ENCODE measurements at places on chromosomes 11 and 22. TPM values are rescaled to one million over a fixed set of nuclear protein-coding genes. Genes with fewer than 3 reads are reported as not detected.
A peak's percentile ranks its signal among the peaks of the same experiment; 100 is the strongest.

The KRTAP5-11 gene
- total RNA-seq = not detected

The MS4A4A gene
- total RNA-seq = 28.9 TPM

The OR52H1 gene
- total RNA-seq = not detected

The SYT8 gene
- 218 TPM for total RNA-seq

DNA sequence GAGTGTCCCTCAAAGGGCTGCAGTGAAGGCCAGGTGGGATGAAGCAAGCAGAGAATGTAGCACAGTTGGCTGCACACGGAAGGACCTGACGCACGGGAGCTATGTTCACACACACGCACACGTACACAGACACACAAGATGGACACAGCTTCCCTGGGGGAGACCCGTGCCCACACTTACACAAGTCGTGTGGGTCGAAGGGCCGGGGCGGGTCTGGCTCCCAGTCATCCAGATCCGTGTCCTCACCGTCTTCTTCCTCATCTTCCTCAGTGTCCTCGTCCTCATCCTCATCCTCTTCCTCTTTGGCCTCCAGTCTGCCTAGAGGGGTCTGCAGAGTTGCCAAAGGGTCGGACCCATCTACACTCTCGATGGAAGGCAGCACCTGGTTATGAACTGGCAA lies 51.6 kb upstream of the NFRKB start:
- no peak for DNase-seq

DNA sequence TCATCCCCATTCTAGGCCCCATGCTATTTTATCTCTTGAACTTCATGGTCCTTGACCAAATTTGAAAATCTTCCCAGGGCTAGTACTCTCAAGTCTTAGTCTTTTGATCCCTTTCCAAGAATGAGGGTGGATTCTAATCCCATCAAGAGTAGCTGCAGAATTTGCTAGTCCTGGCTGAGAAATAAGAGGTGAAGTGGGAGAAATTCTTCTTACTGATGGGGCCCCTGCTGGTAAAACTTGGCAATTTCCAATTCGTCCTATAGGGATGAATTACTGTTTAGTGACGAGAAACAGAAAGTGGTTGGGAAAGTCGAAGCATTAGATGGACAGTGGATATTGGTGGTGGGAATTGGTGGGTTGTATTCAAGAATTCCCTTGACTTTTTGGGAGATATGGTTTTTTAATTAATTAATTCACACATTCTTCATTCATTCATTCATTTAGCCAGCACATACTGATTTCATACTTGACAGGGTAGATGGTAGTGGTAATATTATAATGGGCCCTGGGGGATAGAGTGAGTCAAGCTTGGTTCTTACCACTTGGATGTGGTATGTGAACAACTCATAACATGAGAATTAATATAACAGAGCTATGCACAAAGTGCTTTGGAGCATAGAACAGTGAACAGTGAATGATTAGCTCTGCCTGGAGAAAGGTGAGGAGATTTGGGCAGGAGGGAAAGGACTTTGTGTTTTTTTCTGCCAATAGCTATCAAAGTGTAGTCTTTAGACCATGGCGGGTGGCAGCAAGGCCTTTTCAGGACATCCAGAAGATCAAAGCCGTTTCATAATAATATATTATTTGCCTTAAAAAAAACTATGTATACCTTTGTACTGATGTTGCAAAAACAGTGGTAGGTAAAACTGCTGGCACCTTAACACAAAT lies 103.8 kb downstream of the STIM1 start:
- no peak for DNase-seq

- no peak for DNase-seq
Measured at GRCh38 chr22:43002202-43002586, 12.8 kb downstream of the PACSIN2 start.

- no peak for DNase-seq
Measured at GRCh38 chr11:103807806-103808205, 228.6 kb upstream of the DDI1 start.

DNA sequence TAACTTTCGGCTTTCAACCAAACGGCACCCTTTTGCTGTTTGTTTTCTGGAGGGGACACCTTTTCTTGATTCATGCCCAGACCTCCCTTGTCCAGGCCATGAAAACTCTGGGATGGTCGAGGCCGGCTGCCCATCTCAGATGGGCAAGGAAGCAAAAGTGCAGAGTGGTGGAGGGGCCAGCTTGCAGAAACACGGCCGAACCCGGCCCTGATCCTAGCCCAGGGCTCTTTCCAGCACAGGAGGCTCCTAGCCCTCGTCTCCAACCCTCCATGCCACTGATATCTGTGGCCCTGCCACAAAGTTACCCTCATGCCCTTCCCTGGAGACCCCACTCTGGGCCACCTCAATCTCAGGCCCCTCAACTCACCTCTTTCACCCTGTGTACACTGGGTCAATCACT lies 18.9 kb upstream of the SLC22A12 start:
- no peak for DNase-seq

DNA sequence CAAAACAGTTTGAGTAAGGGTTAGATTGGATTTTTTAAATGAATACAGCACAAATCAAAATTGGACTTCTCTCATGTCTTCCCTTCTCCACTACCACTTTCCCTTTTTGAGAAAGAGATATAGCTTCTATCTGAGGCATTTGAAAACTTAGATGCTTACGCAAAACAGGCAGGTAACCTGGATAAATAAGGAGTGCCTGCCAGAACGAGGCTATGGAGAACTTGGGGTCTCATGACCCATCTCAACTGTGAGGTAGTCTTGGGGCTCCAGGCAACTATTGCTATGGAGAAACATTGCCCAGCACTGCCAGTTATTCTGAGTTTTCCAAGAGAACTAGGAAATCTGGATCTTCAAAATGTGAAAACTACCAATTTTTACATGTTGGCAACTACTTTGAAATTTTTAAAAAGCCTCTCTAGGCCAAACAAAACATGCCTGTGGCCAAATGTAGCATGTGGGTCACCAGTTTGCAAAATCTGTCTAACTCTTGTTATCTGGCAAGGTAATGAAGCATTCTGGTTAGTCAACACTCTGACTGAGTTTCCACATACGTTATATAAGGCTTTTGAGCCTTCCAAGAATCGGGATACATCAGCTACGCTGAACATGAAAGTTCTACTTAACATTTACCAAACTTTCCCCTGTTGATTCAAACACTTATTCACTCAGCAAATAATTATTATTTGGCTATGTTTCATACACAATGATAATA lies 752.7 kb downstream of the KCNA4 start:
- DNase-seq = no peak

GRCh38 chr11:61331651-61332050 lies 1.3 kb downstream of the DDB1 start:
- no peak for DNase-seq

GRCh38 chr11:5631417-5631816 lies 6.6 kb downstream of the TRIM34 start:
- DNase-seq = no peak

GRCh38 chr11:3949125-3949524 lies 93.7 kb downstream of the STIM1 start:
- DNase-seq = no peak

DNA sequence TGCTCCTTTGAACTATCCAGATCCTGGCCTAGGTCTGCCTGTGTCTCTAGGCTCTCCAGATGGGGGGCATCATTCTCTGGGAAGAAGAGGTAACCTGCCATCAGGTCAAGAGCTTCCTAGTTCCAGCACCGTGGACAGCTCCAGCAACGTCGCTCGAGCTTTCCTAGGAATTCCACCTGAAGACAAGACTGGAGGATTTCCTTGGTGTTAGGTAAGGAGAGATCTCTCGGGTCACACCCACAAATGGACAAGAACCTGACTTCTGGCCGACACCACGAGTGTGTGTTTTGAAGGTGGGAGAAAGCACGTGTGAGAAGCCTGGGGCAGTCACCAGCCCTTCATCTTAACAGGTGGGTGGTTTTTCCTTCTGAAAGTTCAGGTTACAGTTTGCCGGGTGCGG lies 1.2 kb downstream of the PRG3 start:
- peak; percentile 23 for DNase-seq
